ENCODE measurements at places on chromosomes 2 and 18.

DNA sequence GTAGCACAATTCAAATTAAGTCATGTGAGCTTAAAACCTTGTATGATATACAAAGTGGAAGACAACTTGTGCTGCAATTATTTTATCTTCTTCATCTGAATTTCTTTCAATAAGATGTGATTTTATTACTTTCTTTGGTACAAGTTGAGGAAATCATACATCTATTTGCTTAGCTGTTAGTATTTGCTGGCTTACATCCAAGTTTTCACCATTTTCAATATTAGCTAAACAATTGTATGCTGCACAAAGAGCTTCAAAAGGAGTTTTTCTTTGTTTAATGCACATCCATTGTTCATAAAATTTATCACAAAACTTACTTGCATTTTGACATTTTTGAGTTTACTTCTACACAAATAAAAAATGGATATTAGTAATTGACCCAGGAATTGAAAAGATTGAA, 40.9 kb downstream of the SCN9A start:
- no peak for DNase-seq

DNA sequence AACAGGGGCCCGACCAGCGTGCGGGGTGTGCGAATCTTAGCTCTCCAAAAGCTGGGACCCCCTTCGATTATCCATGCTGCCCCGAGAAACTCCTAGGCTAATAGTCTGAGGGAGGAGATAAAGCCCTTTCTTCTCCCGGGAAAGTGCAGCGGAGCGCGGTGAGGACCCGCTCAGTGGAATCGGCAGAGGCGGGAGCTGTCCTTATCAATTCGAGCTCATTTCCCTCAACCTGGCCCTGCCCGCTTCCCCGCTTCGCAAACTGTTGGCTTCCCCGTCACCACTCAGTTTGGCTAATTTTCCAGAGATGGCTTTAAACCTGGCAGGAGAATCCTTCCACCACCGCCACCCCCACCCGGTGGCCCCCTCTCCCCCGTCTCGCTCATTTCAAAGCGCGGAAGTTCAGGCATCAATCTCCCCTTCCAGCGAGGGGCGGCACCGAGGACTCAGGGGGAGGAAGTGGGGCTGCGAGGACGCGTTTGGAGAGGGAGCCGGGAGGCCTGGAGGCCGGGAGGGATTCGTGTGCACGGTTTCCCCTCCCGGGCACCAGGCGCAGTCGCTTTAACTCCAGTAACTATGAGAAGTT, 1.6 kb downstream of the KLHL14 start:
- DNase-seq = no peak

GRCh38 chr2:109304242-109304641, 175.2 kb downstream of the SH3RF3 start:
- DNase-seq = no peak

DNA sequence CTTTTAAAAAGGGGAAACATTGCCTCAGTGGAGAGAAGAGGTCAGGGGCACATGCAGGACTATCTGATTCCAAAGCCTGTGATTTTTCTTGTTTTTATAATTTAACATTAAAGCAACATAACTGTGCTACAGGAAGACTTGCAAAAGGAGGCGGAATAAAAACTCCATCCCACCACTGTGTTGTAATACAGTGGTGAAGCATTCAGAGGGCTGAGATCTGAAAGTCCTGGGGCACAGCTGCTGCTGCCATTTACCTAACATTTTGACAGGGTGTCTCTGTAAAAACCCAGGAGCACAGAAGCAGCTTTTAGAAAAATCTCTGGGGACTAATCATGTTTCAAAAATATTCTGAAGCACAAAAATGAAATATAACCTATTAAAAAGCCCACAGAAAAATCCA, 97.6 kb downstream of the GRB14 start:
- DNase-seq = no peak

- no peak for DNase-seq
These were observed 363.6 kb downstream of the CTNNA2 start for GRCh38 chr2:79876430-79876829.

DNA sequence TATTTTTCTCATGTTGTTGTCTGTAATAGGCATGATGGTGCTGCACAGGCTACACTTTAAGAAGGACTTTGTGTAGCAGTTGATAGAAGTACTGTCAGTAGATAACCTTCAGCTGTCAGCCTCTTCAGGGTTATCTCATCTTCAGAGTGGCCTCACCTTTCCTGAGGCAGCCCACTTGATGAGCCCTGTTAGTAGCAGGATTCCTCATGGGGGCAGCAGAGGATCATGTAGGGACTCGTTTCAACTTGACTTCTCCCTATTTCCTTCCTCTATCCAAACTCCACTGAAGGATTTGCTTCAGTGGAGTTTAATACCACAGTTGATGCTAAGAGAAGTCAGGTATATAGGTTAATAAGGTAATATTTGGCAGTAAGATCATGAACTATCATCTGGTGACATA, 530.3 kb upstream of the FSIP2 start:
- no peak for DNase-seq

- DNase-seq = no peak
These were observed 459.1 kb downstream of the CDH2 start for GRCh38 chr18:27717816-27718215.

DNA sequence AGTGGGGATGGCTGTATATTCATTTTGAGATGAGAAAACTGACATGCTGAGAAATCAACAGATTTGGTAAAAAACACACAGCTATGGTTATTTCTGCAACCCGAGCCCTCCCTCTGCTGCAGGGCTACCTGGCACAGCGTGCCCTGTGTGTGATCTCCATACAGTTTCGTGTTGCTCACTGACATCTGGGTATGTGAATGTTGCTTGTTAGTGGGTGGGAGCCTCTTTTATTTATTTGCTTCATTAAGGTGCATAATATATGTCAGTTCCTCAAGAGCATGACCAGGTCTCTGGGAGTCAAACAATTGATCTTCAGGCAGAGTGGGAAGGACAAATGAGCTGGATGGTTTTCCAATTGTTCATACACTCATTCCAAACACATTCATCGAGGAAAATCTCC, 139.1 kb upstream of the FHL2 start:
- no peak for DNase-seq

- DNase-seq = no peak
These were observed 120.8 kb downstream of the FMNL2 start for GRCh38 chr2:152455738-152456137.

DNA sequence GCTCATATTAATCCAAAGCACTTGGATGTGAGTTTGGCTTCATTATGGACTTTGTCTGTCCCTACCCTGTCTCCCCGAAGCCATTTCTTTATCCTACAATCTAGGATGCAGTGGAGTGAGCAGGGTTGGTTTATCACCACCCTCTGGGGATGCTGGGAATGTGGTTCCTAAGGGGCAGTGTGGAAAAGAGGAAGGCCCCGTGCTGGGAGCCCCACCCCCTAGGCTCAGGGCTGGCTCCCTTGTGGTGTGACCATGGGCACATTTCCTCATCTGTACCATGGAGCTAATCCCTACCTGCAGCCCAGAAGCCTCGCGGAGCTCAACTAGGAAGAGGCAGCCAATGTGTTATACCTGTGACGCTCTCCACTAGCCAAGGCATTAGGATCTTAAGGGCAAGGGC, 92.5 kb downstream of the TGOLN2 start:
- DNase-seq = no peak

- DNase-seq = no peak
These were observed 83.1 kb downstream of the FBXO15 start for GRCh38 chr18:74064510-74064909.

GRCh38 chr2:171702781-171703556, 15.7 kb downstream of the DYNC1I2 start:
- DNase-seq = no peak

- no peak for DNase-seq
These were observed 164.4 kb downstream of the TNS1 start for GRCh38 chr2:217838409-217838831.

DNA sequence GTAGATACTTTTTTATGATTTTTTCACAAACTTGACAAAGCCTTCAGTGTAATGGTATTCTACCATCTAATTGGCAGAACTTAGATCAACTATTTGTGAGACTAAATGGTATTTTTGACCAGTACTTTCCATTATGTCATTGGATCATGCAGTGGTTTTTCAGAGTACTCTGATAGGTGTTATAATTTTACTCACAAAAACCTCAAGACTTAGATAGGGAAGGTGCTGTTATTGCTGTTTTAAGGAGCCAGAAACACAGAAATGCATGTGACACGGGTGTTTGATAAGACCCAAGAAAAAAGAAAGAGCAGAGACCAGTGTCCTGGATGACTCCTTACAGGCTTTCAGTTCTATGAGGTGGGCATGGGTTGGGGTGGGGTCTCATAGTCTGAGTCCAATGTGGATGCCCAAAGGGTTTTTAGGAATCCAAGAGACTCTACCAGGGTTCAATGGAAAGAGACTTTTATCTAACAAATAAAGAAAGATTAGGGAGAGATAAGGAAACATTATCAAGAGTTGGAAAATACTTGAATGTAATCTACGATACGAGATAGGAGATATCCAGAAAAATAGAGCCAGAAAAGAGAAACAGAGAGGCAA, 31.3 kb downstream of the SP140 start:
- no peak for DNase-seq

- DNase-seq = no peak
These were observed 147.4 kb downstream of the CERS6 start for GRCh38 chr2:168603439-168603961.

DNA sequence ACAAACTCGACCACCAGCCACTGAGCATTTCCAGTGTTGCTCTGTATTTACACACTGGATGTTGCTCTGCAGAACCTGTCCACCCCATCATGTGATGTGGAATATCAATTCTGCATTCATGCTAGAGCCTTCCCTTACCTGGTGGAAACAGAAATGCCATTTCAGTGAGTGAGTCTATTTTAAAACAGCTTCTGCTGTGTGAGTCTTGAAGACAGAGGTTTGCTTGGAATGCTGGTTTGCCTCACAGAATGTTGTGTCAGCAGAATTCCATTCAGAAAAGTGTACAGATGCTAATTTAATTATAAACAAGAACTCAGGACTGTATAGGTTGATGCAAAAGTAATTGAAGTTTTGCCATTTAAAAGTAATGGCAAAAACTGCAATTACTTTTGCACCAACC, 118.3 kb downstream of the MAP3K20 start:
- DNase-seq = no peak

GRCh38 chr2:105573910-105574655, 170.6 kb upstream of the NCK2 start:
- DNase-seq = no peak

GRCh38 chr18:53268455-53268854, 928.5 kb downstream of the DCC start:
- no peak for DNase-seq

DNA sequence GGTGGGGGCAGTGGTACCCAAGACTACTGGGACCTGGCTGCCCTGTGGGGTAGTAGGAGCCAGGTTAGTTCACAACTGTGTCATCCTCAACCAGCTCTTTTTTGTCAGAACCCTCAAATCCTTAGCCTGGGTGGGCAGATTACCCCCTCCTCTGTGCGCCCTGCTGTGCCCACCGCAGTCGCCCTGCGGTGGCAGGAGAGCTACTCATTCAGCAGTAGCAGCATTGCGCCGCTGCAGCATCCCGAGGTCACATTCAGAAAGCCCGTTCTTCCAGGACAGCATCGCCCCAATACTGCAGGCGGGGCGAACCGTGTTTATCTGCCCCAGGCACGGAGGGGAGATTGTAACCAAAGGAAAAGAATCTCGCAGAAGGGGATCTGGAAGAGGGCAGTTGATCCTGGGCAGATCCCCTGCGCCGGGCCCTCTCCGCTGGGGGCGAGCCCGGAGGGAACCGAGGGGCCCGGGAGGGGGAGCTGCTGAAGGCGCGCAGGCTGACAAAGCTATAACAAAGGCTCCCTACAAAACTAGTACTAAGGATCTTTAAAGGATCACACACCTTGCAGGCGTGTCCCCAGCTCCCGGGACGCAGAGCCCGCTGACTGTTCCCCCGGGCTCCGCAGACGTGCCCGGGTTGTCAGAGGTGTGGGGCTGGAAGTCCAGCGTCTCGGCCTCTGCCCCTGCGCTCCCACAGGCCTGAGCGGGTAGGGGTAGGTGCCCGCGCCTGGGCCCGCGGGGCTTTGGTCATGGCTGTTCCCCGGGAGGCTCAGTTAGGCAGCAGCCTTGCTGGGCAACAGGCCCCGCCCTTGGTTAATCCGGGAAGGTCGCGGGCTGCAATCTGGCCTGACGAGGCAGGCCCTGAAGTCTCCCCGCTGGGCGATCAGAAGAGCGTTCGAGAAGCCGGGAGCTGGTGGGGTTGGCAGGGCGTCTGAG, 13.2 kb downstream of the POU3F3 start:
- DNase-seq = no peak

GRCh38 chr2:240922245-240922981, 16.3 kb downstream of the CROCC2 start:
- no peak for DNase-seq

- no peak for DNase-seq
These were observed 55.9 kb upstream of the HPCAL1 start for GRCh38 chr2:10246831-10247230.

- DNase-seq = no peak
These were observed 57.2 kb downstream of the CALCRL start for GRCh38 chr2:187390891-187391290.

- DNase-seq = no peak
These were observed 5.8 kb upstream of the NT5DC4 start for GRCh38 chr2:112714836-112715631.

DNA sequence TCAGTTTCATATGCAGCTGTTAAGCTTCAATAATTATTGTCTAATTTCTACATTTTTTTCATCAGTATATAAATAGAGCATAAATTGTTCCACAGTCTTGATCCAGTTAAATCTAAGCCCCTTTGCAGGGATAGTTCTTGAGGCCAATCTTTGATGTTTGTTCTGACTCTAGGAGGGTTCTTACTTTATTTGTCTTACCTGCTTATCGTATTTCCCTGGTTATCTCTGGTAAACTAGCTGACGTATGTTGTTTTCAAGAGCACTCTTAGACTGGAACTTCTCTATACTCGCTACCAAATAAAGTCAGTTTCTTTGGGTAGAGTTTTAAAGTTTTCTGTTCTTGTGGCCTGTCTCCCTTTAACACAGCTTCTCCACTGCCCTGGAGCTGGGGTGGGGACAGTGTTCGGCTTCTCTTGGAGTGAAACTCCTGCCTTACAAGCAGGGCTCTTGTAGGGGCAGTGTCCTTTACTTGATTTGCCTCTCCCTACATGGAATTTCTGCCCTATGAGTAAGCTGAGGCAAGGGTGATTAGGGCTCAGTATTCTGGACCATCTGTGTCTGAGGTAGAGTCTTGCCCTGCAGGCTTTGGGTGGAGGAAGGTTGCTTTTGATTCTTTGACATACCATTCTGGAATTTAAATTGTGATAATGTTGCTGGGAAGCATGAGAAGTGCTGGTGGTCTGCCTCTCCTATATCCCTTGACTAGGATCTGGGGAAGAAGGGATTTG, 90.3 kb downstream of the PTPN4 start:
- no peak for DNase-seq

- no peak for DNase-seq
These were observed 116.2 kb downstream of the MEMO1 start for GRCh38 chr2:31894656-31895055.

DNA sequence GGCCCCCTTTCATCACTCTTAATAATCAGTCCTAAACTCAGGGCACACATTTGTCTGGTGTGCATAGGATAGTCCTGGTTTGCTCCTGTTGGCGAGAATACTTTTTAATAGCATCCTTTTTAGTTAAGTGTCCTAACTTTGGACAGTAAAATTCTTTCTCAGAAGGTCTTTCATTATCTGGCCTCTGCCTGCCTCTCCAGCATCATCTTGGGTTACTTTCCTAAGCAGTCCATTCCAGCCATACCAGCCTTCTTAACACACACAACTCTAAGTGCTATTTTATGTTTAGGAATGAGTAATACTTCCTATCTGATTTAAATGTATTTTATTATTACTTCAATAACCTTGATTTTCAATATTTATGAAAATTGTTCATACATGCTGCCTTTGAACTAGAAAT, 151.0 kb downstream of the ACOXL start:
- DNase-seq = no peak
